ENCODE measurements at places on chromosomes 16 and 17. TPM values are rescaled to one million over a fixed set of nuclear protein-coding genes. Genes with fewer than 3 reads are reported as not detected.

Gene SLC38A8
- not detected for total RNA-seq

Gene ABCC11
- 0.22 TPM for total RNA-seq

Gene TEX19
- 0.41 TPM for total RNA-seq

Gene CDH3
- 0.68 TPM for total RNA-seq

Gene EME1
- 17.0 TPM for total RNA-seq

Gene FBXW10
- 1.8 TPM for total RNA-seq

Gene RAB34
- total RNA-seq, result 229 TPM

Gene HOXB1
- total RNA-seq, result not detected

Gene TBC1D3B
- total RNA-seq, result 3.5 TPM

Gene ELMO3
- total RNA-seq, result 1.9 TPM

Gene ARHGDIG
- total RNA-seq, result 3.2 TPM

Gene CACNA1G
- 4.9 TPM for total RNA-seq

Gene KRTAP9-8
- total RNA-seq, result not detected

Gene RUNDC3A
- total RNA-seq, result 1.0 TPM

Gene TSPOAP1
- total RNA-seq, result not detected

Gene CEMP1
- total RNA-seq, result not detected

Gene SCIMP
- total RNA-seq, result not detected

Gene PTX4
- 0.14 TPM for total RNA-seq

Gene DDX52
- total RNA-seq, result 24.5 TPM

Gene CARD14
- total RNA-seq, result 0.78 TPM

Gene IFI35
- 19.8 TPM for total RNA-seq

Gene SARM1
- 4.8 TPM for total RNA-seq

Gene PRAC1
- total RNA-seq, result not detected

Gene PROCA1
- 1.1 TPM for total RNA-seq

Gene DYNLRB2
- not detected for total RNA-seq

Gene ORC6
- 42.4 TPM for total RNA-seq

Gene KRTAP4-5
- total RNA-seq, result not detected

Gene CDRT15
- not detected for total RNA-seq

Gene CDRT15L2
- total RNA-seq, result not detected

Gene GPR139
- total RNA-seq, result not detected

Gene P3H4
- total RNA-seq, result 39.6 TPM

Gene PRAC2
- not detected for total RNA-seq

Gene CTRB1
- total RNA-seq, result not detected

Gene WNT9B
- total RNA-seq, result not detected

Gene C17orf67
- 2.4 TPM for total RNA-seq

Gene KCNH6
- total RNA-seq, result not detected

Gene ZCCHC14
- 9.4 TPM for total RNA-seq

Measured in A549 treated with ZK216348 at 1 μM for 4 hours (cell line).